ENCODE measurements at places on chromosomes 16 and 17. TPM values are rescaled to one million over a fixed set of nuclear protein-coding genes. Genes with fewer than 3 reads are reported as not detected.

DNA sequence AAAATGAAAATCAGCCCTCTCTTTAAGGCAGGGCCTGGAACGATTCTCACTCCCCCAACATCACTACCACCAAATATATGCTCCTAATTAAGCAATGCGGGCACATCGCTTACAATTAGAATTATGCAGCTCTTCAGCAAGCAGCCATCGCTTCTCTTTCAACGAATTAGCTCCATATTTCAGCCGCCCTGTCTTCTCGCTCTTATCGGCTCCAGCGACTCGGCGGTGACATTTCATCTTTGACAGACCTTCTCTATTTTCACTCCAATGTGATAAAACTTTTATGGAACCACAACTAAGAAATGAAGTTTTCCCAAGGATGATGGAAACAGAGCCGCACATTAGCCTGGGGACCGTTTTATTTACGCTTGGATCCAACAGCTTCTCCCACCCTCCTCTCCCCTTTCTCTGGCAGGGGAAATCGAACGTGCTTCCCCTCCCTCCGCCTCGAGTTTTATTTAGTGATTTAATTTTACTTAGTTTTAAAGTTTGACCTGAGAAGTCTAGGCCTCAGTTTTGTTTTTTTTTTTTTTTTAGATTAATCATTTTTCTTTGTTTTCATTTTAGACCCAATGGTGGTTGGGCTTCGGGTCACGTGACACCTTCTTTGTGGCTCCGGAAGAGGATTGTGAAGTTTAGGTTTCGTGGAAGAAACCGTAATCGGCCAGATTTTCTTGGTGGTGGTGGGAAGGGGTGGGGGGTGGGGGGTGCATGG, 3.1 kb upstream of the HOXB2 start:
- H3K36me3 ChIP-seq = no peaks in the 10 kb centered on the region
- H3K4me1 ChIP-seq = peaks cover 70% of the 10 kb centered on the region
- no peak overlapping the region for H3K27ac ChIP-seq
- peak overlapping the region; percentile 41 for H3K4me3 ChIP-seq
- peaks cover 99% of the 10 kb centered on the region for H3K27me3 ChIP-seq
- no peak for DNase-seq

DNA sequence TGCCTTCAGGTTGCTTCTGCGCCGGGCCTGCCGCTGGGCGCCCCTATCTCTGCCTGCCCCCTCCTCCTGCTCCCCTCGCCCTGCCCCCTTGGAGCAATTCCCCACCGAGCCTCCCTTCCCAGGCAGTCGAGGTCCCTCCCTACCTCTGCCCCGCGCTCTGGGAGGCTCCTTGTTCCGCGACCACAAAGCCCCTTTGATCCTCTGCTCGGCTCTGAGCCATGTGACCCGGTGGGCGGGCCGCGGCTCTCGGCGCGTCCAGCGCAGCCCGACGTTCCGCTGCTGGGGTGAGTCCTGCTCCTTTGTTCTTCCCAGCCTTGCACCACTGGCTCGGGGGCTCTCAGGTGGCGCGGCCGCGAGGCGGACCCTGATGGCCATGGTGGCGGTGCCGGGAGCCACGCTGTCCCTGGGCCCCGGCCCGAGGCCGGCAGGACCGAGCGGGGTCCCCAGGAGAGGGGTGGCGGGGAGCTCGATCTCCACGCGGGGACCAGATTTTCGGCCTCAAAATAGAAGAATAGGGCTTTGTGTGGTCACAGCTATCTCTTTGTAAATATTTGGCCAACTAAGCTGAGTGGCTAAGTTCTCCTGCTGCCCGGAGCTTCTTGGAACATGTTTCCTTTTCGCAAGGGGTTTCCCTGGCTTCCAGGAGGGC, 310.6 kb downstream of the SEC14L1 start:
- H3K4me1 ChIP-seq = peaks cover 69% of the 10 kb centered on the region
- no peaks in the 10 kb centered on the region for H3K36me3 ChIP-seq
- H3K27me3 ChIP-seq = no peaks in the 10 kb centered on the region
- DNase-seq = peak; percentile 84
- peak overlapping the region; percentile 84 for H3K4me3 ChIP-seq

GRCh38 chr17:82127315-82127595, 29.2 kb upstream of the FASN start:
- no peaks in the 10 kb centered on the region for H3K27me3 ChIP-seq
- H3K36me3 ChIP-seq = no peaks in the 10 kb centered on the region
- H3K27ac ChIP-seq = no peak overlapping the region
- DNase-seq = no peak
- no peaks in the 10 kb centered on the region for H3K4me1 ChIP-seq

- no peaks in the 10 kb centered on the region for H3K27me3 ChIP-seq
- DNase-seq = no peak
- no peak overlapping the region for H3K27ac ChIP-seq
- H3K4me1 ChIP-seq = peaks cover 26% of the 10 kb centered on the region
- H3K4me3 ChIP-seq = no peak overlapping the region
Observed at GRCh38 chr17:39097537-39097936, 53.9 kb downstream of the PLXDC1 start.

- H3K36me3 ChIP-seq = no peaks in the 10 kb centered on the region
- no peaks in the 10 kb centered on the region for H3K27me3 ChIP-seq
- no peak for DNase-seq
- H3K27ac ChIP-seq = no peak overlapping the region
- peaks cover 24% of the 10 kb centered on the region for H3K4me1 ChIP-seq
Observed at GRCh38 chr16:53711390-53711789, 7.4 kb downstream of the FTO start.

DNA sequence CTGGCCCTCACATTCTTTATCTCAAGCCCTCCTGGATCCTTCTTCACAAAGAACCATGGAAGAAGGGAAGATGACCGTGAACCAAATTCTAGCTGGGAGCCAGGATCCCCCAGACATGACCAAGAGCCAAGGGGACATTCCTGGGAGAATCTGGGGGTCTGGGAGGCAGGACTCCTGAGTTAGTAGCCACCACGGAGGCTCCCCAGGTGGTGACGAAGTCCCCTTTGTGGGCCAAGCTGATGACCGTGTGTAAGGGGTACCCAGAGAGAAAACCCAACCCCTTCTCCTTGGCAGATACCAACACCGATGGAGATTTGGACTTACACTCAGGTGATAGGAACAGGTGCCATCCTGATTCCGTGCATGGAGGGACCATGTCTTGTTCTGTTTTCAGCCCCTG, 6.8 kb upstream of the GFAP start:
- no peak overlapping the region for H3K4me3 ChIP-seq
- H3K36me3 ChIP-seq = peaks cover 14% of the 10 kb centered on the region
- no peak overlapping the region for H3K27ac ChIP-seq
- H3K4me1 ChIP-seq = peaks cover 20% of the 10 kb centered on the region

GRCh38 chr17:32904891-32905290, 23.1 kb upstream of the TMEM98 start:
- H3K4me1 ChIP-seq = peaks cover 15% of the 10 kb centered on the region
- H3K27ac ChIP-seq = no peak overlapping the region
- no peak for DNase-seq
- no peak overlapping the region for H3K4me3 ChIP-seq
- peaks cover 7% of the 10 kb centered on the region for H3K36me3 ChIP-seq

DNA sequence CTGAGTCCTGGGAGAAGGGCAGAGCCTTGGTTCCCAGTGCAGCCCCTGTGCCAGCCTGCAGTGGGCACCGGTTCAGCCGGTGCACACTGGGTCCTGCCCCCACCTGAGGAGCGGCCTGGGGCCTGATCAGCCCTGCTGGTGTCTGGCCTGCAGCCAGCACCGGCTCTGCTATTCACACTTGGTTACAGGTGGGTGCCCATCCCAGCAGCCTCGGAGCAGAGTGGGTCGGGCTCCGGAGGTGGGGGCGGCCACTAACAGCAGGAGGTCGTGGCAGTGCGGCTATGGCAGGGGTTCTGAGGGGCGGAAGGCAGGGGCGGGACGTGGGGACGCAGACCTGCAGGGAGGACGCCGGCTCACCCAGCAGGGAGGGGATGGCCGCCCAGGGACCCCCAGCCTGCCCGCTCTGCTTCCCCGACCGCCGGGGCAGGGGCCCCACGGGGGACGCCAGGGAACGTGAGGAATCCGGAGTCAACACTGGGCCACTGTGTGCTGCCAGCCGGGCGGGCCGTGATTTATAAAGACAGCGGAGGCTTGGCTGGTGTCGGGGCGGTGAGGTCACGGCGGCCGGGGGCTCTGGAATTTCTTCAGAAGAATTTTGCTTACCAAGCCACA, 20.3 kb downstream of the METRNL start:
- H3K4me3 ChIP-seq = peak overlapping the region; percentile 47
- peaks cover 6% of the 10 kb centered on the region for H3K36me3 ChIP-seq
- DNase-seq = no peak
- no peaks in the 10 kb centered on the region for H3K27me3 ChIP-seq
- H3K27ac ChIP-seq = no peak overlapping the region

DNA sequence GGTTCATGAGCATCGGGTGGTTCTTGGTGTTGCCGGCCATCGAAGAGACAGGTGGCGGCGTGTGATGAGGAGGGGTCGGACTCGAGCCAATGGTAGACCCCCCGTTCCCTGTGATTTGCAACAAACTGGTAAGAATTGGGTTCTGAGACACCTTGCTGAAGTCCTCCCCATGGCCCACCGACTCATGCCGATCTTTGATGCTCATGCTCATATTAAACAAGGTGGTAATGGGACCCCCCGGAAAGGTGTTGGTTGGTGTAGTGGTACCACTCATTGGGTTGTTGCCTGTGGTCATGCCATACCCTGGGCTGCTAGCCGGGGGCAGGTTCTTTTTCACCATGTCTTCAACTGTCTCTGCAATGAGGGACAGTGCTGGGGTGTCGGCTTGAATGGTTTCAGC, 8.9 kb upstream of the FBXL20 start:
- no peak overlapping the region for H3K4me3 ChIP-seq
- peaks cover 53% of the 10 kb centered on the region for H3K36me3 ChIP-seq
- no peaks in the 10 kb centered on the region for H3K4me1 ChIP-seq
- no peaks in the 10 kb centered on the region for H3K27me3 ChIP-seq

DNA sequence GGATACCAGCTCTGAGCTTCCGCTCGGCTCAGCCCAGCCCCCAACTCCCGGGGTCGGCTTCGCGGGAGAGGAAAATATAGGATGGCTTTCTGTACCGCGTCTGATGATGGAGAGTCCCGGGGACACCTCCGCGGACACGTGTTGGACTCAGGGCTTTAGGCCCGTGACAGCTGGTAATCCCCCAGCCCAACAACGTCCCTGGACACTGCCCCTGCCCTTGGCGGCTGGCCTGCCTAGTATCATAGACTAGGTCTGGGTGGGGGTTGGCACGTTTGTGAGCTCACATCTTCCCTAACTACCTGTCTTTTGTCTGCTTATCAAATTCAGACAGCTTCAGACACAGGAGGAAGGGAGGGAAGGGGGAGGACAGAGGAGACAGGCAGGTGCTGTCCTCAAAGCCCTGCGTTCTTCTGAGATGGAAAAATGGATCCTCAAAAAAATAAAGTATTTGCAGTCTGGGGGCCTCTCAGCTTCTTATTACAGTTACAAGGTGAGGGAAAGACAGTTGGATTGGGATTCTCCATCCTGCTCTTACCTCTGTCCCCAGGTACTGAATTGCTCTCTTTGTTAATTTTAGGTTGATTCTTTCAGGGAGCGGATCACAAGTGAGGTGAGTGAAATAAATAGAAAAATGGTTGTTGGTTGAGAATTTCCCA, 698 bp downstream of the PSME3 start:
- no peak for DNase-seq
- H3K4me1 ChIP-seq = peaks cover 16% of the 10 kb centered on the region
- peak overlapping the region; percentile 85 for H3K27ac ChIP-seq
- peaks cover 7% of the 10 kb centered on the region for H3K27me3 ChIP-seq
- H3K36me3 ChIP-seq = peaks cover 23% of the 10 kb centered on the region

GRCh38 chr16:5432166-5432565, 334.6 kb upstream of the EEF2KMT start:
- no peaks in the 10 kb centered on the region for H3K27me3 ChIP-seq
- H3K4me3 ChIP-seq = no peak overlapping the region
- H3K4me1 ChIP-seq = peaks cover 21% of the 10 kb centered on the region
- H3K27ac ChIP-seq = no peak overlapping the region
- no peaks in the 10 kb centered on the region for H3K36me3 ChIP-seq

GRCh38 chr17:58702045-58702476, 9.7 kb downstream of the RAD51C start:
- DNase-seq = no peak
- H3K27ac ChIP-seq = no peak overlapping the region
- no peaks in the 10 kb centered on the region for H3K27me3 ChIP-seq

GRCh38 chr17:39080421-39081078, 70.9 kb downstream of the PLXDC1 start:
- no peak overlapping the region for H3K4me3 ChIP-seq
- H3K27ac ChIP-seq = no peak overlapping the region
- peaks cover 17% of the 10 kb centered on the region for H3K4me1 ChIP-seq
- H3K27me3 ChIP-seq = no peaks in the 10 kb centered on the region

DNA sequence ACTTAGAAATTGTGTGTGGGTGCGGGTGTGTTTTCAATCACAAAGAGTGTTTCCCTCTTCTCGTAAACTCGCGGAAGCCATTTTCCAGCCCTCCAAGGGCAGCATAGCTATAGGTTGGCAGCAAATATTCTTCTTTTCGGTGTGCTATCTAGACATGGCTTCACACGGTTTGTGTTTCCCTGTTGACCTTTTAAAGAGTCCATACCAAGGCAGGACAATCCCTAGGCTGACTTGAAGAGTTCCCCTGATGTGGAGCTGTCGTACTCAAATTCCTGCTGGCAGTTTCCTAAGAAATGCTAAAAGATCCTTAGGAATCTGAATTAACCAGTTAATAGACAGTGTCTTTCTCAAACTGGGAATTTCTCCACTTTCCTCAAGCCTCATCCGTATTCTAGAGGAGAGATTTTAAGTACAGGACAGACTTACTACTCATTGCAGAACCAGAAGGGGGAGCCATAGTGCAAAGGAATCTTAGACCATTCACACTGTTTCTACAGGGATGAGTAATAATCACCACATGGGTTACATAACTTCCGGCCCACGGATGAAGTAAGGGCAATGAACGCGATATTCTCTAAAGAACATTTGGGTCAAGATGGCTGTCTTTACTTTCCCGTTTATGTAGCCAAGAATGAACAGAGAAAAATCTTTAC, 288.6 kb upstream of the ELAC2 start:
- peak overlapping the region; percentile 57 for H3K27ac ChIP-seq
- peaks cover 17% of the 10 kb centered on the region for H3K4me1 ChIP-seq
- DNase-seq = peak; percentile 18
- H3K4me3 ChIP-seq = no peak overlapping the region
- peaks cover 8% of the 10 kb centered on the region for H3K36me3 ChIP-seq
- H3K27me3 ChIP-seq = no peaks in the 10 kb centered on the region

DNA sequence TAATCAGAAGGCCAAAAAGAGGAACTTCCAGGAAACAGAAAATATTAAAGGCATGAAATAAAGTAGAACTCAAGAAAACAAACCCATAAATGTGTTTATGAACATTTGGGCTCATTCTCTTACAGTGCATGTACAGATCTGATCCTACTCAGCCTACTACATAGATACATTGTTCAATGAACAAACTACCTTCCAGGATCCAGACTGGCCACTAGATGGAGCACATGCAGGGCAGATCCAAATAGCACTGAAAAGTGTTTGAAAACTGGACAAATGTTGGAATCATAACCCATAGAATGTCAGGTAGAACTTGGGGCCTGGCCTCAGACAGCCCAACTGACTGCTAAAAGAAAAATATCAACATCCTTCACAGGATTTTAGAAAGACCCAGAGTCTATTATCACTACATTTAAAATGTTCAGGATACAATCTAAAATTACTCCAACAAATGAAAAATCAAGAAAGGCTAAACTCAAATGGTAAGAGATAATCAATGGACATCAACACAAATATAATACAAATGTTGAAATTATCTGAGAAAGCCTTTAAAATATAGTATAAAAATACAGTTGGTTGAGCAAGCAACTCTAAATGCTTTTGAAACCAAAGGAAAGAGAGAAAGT, 122.4 kb upstream of the NUDT7 start:
- H3K27me3 ChIP-seq = peaks cover 2% of the 10 kb centered on the region
- 0 out of 2 replicates have a peak, but pooled peaks cover 13% of the 10 kb centered on the region for H3K36me3 ChIP-seq
- H3K4me1 ChIP-seq = peaks cover 17% of the 10 kb centered on the region
- no peak for DNase-seq
- no peak overlapping the region for H3K27ac ChIP-seq

Gene HYDIN
- 2.6 TPM for total RNA-seq

Gene TAC4
- not detected for total RNA-seq
